Right renal cortex interstitium (tissue), 3 donors: ENCODE measurements at places on chromosomes 7 and 10.

DNA sequence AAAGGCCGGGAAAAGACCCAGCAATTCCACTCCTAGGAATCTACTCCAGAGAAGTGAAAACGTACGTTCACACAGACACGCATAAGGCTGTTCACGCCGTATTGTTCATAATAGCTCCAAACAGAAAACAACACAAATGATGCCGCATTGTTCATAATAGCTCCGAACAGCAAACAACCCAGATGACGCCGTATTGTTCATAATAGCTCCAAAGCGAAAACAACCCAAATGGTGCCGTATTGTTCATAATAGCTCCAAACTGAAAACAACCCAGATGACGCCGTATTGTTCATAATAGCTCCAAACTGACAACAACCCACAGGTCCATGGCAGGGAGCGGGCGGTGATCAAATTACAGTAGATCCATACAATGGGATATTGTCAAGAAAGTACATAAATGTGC lies 85.2 kb upstream of the DNAAF5 start:
- no peak for DNase-seq

DNA sequence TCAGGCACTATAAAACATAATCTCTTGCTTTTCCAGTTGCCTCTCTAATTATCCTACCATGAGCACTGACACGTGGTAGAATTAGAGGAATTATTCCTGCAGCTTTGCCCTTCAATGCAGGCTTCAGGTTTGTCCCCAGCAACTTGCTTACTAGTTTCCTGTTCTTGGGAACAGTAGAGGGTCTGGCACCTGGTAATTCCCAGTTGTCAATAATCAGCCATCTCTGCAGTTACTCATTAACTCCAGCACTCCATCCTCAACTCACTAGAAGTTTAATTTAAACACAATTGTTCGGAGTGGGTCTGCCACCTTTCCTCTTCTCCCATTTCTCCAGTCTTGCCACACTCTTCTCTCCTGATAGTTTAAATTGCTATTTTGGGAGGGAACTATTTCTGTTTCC lies 324.3 kb upstream of the KIAA1217 start:
- no peak for DNase-seq

DNA sequence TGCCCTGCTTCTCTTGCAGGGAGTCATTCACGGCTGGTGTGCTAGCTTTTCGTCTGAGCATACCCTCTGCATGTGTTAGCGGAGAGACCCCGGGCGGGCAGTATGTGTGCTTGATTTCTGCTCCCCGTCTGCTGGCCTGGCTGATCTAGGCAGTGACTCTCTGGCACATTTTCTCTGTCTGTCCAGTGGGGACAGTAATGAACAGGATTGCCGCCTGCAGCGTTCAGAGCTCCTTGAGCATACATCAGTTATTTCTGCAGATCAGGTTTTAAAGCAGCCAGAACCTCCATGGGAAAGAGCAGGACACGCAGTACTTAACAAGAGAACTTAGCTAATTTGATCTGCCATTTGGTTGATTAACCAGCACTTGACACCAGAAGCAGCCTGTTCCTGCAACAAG lies 242.5 kb downstream of the CELF2 start:
- DNase-seq = no peak

DNA sequence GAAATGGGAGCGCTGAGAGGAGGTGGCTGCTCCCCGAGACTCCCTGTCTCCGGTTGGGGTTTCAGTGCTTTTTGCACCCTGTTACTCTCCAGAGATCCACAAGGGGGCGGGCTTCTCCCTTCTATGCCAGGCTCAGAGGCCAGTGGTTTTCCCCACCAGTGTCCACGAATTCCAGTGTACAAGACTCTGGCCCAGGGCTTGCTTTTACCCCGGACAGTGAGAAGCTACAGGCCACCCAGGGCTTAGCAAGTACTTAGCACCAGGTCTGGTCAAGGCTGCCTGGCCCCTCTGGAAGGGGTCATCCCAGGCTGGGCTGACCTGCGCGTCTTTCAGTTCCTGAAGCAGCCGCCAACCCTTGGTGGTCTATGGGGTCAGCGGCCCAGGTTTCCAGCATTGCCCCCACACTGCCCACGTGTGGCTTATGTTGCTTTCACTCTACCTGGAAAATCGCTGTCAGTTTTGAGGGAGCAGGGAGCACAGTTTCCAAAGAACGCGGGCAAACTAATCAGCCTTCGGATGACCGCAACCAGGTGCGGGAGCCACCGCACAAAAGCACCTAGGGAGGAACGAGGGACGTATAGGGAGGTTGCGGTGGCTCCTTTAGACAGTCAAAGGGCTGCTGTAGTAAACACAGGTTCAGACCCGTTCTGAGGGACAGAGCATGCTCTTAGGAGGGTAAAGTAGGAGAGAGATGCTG lies 6.8 kb downstream of the CYP26A1 start:
- no peak for DNase-seq

DNA sequence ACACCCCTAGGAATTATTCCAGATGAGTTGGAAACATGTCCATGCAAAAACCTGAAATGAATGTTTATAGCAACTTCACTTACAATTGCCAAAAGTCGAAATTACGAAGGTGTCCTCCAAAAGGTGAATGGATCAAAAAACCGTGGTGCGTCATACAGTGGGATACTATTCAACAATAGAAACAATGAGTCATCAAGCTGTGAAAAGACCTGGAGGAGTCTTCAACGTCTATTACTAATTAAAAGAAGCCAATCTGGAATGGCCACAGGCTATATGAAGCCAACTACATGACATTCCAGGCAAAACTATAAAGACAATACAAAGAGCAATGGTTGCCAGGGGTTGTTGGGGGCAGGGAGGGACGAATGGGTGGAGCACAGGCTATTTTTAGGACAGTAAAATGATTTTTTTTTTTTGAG lies 12.6 kb upstream of the PPP2R2D start:
- no peak for DNase-seq

DNA sequence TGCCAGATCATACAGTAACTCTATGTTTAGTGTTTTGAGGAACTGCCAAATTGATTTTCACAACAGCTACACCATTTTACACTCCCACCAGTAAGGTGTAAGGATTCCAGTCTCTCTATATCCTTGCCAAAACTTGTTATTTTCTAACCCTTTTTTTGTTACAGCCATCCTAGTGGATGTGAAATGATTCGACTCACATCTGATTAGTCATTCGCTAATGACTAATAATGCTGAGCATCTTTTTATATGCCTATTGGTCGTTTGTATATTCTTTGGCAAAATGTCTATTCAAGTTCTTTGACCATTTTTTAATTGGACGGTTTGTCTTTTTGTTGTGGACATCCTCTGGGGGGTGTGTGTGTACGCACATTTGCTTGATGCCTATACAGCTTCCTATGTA lies 142.8 kb downstream of the DGKB start:
- no peak for DNase-seq

- DNase-seq = no peak
Measured at GRCh38 chr10:124224331-124225028, 131.1 kb upstream of the CHST15 start.

DNA sequence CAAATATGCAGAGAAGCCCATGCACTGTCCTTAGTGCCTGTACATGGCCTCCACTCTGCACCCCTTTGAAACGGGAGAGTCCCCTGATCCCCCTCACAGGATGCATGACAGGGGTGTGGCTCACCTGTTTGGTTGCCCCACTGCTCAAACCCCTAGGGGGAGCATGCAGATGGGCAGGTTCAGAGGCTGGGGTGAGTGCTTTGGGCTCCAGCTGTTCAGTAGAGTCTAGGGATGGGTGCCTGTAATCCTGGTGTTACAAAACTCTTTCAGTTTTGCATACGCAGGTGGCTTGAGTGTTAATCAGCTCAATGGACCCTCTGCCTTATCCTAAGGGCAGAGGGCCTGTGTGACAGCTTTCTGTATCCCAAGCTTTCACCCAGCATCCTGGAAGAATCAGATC lies 7.8 kb upstream of the SFTPA1 start:
- no peak for DNase-seq

- DNase-seq = no peak
Measured at GRCh38 chr10:125023862-125024496, 82.1 kb downstream of the ZRANB1 start.

- no peak for DNase-seq
Measured at GRCh38 chr10:116469437-116469836, 41.8 kb downstream of the PNLIPRP3 start.

GRCh38 chr7:49112647-49113046 lies 188.3 kb downstream of the CDC14C start:
- DNase-seq = no peak

DNA sequence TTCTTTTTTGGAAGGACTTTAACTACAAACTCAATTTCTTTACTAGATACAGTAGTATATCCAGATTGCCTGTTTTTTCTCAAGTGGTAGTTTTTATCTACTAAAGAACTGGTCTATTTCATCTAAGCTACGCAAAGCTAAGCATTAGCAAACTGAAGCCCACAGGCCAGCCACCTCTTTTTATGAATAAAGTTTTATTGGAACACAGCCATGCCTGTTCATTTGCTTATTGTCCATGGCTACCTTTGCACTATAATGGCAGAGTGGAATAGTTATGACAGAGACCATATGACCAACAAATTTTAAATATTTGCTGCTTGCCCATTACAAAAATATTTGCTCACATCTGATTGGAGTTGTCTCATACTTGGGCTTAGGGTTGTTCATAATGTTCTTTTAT lies 168.7 kb downstream of the CAMK1D start:
- no peak for DNase-seq

DNA sequence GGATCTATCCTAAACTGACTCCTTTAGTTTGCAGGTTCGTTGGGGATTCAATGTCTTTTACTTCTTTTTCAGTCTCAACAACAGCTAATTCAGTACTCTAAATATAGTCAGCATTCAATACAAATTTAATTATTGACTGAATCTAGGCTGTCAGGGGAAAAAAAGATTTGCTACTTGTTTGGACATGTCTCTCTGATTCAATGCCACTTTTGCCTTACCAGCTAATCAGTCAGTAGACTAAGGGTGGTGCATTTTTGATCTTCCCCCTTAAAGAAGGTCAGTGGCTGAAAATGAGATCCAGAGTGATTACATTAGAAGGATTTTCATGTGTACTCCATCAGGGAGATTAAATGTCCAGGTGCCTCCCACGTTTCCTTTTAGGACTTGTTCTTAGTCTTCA lies 145.1 kb downstream of the C1GALT1 start:
- no peak for DNase-seq

DNA sequence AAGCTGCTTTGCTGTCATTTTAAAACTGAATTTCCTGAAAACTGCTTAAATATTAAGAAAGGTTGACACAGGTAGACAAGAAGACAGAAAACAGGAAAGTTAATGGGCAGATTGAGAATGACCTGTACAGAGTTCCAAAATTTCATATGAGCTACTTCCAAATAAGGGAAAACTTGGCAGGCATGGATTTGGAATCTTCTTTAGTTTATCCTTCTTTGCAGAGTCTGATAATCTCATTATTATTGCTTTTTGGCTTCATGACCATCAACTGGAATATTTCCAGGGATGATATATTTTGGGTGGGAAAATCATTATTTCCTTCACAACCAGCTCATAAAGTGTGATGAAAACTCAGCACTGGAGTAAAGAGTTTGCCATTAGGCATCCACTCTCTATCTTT lies 346.5 kb upstream of the NPVF start:
- DNase-seq = no peak

GRCh38 chr7:503575-504111 lies 16.0 kb downstream of the PDGFA start:
- DNase-seq = no peak

- DNase-seq = no peak
Measured at GRCh38 chr10:30996481-30997005, 35.1 kb downstream of the ZNF438 start.
